Activated CD4-positive, alpha-beta T cell treated with anti-CD3 and anti-CD28 coated beads, Interleukin-2, Interleukin-4, amounts not matched to agents 100 ng/mL and 50 ng/mL, durations not matched to agents 16 hours and 8 hours (primary cell): ENCODE measurements at places on chromosomes 5 and 9.

- DNase-seq, result no peak
Observed at GRCh38 chr9:84375954-84376353, 35.4 kb upstream of the SLC28A3 start.

DNA sequence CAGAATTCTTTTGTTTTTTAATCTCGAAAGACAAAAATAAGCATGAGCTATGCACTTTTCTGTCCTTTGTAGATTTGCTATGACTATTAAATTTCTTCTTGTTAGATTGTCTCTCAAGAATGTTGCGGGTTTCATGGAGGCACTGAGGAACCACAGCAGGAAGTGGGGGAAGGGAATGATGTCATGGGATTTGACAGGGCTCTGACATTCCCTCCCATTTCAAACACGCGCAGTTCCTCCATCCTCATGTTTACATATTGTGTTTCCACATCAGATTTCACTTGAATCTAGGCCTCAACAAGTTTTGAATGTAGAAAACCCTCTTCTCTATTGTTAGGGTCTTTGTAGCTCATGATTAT, 154.8 kb downstream of the PALM2AKAP2 start:
- peak; percentile 15 for DNase-seq

- DNase-seq, result no peak
Observed at GRCh38 chr5:158600679-158601078, 499.0 kb downstream of the EBF1 start.

DNA sequence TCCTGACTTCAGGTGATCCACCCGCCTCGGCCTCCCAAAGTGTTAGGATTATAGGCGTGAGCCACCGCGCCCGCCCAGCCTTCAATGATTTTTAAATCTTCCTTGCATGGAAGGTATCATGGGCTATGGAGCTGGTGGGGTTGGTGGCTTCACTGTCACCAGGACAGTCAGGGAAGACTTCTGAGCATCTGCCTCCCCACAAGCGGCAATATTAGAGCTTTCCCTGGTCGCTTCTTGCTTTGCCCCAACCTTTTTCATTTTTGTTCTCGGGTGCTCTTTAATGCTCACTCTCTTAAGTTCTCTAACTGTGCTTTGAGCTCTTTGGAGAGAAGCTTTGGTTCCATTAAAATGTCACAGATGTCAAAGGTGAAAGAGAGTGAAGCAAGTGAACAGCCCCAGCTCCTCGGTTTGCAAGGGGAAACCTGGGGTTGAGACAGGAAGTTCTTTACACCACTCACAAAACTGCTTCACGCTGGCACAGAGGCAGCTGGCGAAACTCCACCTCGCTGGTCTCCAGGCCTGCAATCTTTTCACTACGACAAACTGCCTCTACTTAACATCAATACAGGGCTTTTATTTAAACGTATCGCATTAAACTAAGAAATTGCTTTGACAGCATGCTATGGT, 142.5 kb upstream of the RETREG1 start:
- peak; percentile 21 for DNase-seq

- DNase-seq, result no peak
Observed at GRCh38 chr5:157204765-157205164, 24.1 kb downstream of the ITK start.

DNA sequence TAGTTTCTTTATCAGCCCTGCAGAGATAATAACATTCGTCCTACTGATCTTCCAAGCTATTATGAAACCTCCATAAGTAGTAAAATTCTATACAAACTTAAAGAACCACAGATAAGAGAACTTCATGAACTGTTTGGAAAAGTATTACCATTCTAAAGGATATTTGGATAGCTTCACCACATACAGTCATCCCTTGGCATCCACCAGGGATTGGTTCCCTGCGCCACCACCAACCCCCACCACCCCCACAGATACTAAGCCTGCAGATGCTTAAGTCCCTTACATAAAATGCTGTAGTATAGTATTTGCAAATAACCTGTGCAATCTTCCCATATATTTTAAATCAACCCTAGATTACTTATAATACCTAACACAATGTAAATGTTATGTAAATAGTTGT, 61.4 kb upstream of the SHISAL2B start:
- no peak for DNase-seq

- peak; percentile 34 for DNase-seq
Observed at GRCh38 chr9:27194401-27195091, 85.5 kb downstream of the TEK start.

- no peak for DNase-seq
Observed at GRCh38 chr9:1855726-1856125, 159.4 kb upstream of the SMARCA2 start.

- DNase-seq, result no peak
Observed at GRCh38 chr9:33130961-33131789, 36.0 kb downstream of the B4GALT1 start.

GRCh38 chr5:83973925-83974815, 253.5 kb upstream of the HAPLN1 start:
- DNase-seq, result no peak

- DNase-seq, result no peak
Observed at GRCh38 chr9:129036923-129037766, 719 bp downstream of the MIGA2 start.

DNA sequence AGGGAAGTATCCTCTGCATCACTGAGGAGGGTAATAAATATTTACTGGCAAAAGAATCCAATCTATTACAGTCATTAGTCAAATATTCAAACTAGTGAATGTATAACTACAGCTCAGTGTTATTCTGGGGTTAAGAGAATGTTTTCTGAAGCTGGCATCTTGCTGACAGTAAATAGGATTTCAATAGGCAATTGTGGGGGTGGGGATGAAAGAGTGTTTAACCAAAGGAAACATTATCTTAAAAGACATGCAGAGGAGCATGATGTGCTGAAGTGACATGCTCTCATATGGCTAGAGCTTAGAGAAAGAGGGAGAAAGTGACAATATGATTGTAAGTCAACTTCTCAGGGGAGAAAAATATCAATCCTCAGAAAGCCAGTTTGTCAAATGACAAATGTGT, 618.4 kb upstream of the RIOK2 start:
- DNase-seq, result no peak

DNA sequence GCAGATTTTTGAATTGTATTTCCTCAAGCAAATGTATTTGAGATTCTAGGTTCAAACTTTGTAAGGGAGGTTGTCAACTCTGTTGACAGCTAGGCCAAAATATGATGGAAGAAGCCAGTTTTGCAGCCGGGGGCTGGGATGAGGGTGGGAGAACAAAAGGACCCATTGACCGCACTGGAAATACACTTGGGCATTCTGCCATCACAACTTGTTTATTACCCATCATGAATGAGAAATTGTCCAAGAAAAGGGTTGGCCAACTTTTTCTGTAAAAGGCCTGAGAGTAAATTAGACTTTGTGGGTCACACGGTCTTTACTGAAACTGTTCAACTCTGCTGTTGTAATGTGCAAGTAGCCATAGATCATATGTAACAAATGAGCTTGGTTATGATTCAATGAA, 221.3 kb upstream of the KLF9 start:
- DNase-seq, result no peak

- DNase-seq, result no peak
Observed at GRCh38 chr9:132615774-132616173, 33.4 kb downstream of the BARHL1 start.

DNA sequence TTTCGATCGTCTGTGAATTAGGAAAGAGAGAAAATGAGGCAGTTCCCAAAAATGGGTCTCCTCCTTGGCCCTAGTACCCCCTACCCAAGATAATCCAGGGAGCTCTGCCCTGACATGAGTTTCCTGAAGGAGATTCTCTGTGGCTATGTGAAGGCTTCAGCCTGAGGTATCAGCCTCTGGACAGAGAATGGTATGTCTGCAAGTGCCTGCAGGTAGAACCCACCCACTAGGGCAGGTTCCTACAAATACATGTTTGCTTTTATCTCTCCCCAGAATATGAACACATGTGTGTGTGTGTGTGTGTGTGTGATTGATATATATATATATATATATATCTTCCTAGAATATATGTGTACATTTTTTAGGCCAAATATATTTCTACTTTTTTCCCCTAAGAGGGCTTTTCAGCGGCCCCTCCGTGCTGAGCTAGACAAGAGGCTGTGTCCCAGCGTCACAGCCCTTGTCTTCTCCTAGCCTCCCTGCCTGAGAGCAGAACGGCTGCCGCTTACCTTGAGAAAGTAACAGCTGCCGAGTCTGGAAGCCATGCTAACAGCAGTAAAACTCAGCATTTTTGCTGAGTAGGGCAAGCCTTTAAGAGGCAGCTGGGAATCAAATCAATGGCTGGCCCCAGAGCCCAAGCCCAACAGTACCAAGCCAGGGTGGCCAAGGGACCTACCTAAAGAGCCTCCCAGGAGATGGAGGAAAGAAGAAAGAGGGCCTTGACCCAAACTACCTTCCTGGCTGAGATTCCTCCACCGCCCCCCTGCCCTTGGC, 2.1 kb downstream of the BRINP1 start:
- no peak for DNase-seq

- DNase-seq, result peak; percentile 9
Observed at GRCh38 chr5:80967500-80968181, 7.5 kb downstream of the RASGRF2 start.

GRCh38 chr5:80092486-80093107, 57.4 kb downstream of the THBS4 start:
- DNase-seq, result no peak

DNA sequence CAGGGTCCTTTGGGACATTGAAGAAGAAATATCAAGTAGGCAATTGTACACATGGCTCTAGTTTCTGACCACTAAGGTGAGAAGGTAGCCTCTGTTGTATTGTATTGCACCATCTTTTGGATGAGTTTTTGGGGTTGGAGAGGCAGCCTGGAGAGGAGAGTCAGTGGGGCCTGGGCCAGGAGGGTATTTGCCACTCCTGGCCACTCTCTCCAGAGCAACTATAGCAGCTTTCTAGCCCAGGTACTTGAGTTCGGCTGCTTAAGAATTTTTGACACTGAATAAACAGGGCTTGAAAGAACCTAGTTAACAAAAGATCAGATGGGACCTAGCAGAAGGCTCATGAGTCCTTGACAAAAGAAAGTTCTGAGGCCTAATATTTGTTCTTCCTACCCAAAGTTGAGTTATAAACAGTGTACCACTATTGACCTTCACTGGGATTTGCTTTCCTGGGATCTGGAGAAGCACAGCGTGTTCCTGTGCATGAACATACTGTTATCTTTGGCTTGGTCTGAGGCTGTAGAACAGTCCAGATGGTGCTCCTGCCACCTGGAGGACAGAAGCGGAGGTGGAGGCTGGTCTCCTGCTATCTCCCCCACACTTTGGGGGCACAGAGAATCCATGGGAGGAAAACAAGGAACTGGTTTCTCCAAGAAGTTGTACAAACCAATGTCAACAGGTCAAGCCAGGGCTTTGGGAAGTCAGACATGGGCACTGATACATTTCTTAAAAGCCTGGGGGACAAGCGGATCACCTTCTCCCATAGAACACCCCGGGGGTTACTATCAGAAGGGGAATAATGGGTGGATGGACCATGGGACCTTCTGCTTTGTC, 110.4 kb upstream of the LIFR start:
- DNase-seq, result no peak

GRCh38 chr5:95984287-95984938, 22.8 kb upstream of the ELL2 start:
- DNase-seq, result no peak

GRCh38 chr5:62791059-62791458, 212.4 kb downstream of the LRRC70 start:
- DNase-seq, result no peak

GRCh38 chr9:105846825-105847224, 152.5 kb downstream of the TMEM38B start:
- no peak for DNase-seq

DNA sequence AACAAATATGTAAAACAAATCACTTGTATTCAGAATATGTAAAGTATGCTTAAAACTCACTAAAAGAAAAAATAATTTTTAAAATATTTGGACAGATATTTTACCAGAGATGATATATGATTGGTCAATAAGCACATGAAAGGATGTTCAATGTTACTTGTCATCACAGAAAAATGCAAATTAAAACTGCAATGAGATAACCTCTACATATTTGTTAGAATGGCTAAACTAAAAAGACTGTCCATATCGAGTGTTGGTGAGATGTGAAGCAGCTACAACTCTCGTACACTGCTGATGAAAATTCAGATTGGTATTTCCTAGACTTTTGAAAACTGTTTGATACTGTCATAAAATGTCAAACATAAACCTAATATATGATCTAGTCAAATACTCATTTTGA, 685.1 kb downstream of the DTWD2 start:
- no peak for DNase-seq

GRCh38 chr5:128667751-128668150, 129.7 kb upstream of the FBN2 start:
- DNase-seq, result no peak

DNA sequence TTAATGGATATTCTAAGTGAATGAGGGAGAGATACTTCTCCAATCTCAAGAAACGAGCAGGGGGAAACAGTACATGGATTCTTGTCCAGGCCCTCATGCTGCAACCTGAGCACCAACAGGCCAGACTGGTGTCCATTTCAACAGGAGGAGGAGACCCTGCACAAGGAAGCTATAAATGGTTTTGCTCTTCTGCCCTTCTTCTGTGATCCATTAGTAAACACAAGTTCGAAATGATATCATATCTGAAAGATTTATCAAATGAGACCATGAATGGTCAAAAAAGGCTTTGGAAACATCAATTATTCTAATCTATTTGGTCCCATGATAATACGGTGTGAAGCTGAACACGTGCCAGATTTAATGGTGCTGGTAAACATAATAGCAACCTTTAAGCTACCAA, 109.8 kb downstream of the NR6A1 start:
- no peak for DNase-seq

GRCh38 chr5:106755066-106755465, 915.7 kb downstream of the EFNA5 start:
- no peak for DNase-seq

- no peak for DNase-seq
Observed at GRCh38 chr5:60541980-60542379, 158.0 kb downstream of the DEPDC1B start.

GRCh38 chr5:13994621-13995253, 50.2 kb upstream of the DNAH5 start:
- no peak for DNase-seq

DNA sequence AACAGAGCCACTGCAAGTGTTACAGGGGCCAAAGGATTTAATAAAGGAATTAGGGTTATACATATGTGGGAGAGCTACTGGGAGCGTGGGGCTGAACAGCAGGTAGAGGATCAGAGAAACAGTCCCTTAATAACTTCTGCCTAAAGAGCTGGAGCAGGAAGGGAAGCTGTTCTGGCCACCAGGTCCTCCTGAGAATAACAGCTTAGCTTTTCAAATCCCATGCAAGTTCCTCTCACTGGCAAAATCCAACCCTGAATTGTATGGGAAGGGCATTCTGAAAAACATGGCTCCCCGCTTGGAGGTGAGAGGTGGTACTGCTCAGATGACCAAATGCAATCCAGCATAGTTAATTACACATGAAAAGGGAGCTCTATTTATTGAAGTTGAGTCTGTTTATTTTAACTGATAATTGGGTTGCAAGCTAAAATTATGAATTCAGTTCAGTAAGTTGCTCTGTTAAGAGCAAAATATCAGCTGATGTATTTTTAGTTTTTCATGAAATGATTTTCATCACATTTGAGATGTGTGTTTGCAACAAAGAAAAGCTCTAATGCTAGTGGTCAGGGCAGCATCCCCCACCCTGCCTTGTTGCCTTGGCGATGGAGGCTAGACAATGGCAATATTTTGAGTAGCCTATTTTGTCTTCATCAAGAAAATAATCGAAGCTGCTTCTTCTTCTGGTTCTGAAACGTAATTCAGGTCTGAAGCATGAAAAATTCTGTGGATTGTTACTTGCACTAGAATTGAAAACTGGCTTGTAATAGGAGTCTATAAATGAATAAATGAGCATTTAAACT, 58.4 kb upstream of the SH3GL2 start:
- no peak for DNase-seq
